ENCODE measurements at places on chromosomes 7 and 10.

DNA sequence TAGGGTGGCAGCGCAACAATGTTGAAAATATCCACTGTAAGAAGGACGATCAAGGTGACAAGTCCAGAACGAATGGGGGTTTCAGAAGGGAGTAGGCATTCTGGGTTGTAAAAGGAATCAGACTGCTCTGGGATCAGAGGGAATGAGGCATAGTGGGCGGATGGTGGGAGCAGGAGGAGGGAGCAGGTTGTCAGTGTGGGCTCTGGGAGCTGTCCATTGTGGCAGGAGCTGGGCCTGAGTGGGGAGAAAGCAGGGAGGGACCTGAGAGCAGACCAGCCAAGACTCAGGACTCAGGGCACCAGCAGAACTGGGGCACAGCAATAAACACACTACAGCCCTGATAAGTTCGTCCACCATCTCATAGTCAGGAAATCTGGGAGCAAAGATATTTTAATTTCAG lies 292.6 kb upstream of the MKI67 start:
- no peak for DNase-seq

DNA sequence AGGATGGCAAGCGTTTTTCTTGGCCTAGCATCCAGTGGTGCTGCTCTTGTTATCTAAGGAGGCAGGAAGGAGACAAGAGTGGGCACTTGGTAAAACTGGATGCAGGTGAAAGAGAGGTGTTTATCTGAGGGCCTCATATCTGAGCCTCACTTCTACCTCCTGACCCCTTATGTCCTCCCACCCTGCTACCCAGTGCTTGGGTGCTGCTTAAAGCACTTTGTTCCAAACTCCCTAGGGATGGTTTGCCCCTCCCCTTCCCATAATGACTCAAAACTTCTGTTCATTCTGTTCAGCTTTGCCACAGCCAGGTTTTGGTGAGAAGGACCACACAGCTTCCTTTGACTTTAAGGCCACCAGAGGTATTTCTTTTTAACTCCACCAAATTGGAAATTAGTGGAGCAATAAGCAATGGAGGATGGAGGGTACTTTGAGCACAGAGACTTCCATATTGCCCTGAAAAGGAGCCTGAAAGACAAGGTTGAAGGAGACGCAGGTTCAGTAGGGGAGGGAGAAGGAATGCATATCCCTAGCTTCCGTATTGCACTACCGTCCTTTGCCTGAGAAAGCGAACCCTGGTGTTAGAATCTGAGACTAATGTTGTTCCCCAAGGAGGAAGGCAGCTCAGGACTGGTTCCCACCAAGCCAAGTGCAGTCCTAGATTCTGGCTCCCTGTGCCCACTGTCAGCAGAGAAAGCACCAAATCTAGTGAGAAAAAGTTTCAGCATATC lies 30.1 kb downstream of the ENTPD1 start:
- DNase-seq, result no peak

DNA sequence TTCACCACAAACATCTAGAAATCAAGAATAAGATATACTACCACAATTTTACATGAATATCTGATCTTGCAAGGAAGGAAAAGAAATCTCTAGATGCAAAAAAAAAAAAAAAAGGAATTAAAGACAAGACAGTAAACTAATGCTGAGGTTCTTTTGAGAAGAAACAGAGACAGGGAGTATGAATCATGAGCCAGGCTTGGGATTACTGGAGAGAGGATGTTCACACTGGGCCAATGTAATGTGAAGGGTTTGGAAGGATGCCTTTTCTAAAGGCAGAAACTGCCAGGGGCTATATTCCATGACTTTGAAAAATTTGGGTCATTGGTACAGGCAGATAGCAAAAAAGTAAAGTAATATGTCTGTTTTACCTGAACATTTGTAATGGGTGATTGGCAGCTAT lies 573.0 kb upstream of the IGFBP3 start:
- DNase-seq, result no peak

- DNase-seq, result no peak
Observed at GRCh38 chr10:25492040-25492439, 317.2 kb downstream of the GPR158 start.

DNA sequence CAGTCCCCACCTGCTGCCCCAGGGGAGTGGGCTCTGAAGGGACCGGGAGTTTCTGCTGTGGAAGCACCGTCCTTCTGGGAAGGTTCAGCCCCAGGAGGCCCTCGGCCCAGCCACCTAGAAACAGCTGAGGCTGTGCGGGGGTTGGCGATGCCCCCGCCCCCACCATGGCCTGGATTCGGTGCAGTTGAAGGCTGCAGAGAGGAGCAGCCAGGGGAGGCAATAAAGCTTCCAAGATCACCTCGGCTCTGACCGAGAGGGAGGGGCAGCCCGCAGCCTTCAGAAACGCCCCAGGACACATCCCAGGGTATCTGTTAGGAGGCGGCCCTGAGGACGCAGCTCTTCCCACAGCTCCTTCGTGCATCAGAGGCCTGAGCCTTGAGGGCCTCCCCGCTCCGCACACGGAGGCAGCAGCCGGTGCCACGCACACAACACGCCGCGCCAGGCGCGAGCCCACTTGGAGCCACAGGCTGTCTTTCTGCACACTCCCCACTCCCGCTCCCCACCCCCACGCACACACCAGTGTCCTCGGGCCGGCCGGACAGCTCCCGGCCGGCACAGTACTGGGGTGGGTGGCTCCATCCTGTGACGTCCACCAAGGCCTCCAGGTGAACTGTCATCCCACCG lies 1.6 kb downstream of the KNDC1 start:
- no peak for DNase-seq

- peak; percentile 24 for DNase-seq
Observed at GRCh38 chr10:75187961-75188426, 22.6 kb upstream of the VDAC2 start.

DNA sequence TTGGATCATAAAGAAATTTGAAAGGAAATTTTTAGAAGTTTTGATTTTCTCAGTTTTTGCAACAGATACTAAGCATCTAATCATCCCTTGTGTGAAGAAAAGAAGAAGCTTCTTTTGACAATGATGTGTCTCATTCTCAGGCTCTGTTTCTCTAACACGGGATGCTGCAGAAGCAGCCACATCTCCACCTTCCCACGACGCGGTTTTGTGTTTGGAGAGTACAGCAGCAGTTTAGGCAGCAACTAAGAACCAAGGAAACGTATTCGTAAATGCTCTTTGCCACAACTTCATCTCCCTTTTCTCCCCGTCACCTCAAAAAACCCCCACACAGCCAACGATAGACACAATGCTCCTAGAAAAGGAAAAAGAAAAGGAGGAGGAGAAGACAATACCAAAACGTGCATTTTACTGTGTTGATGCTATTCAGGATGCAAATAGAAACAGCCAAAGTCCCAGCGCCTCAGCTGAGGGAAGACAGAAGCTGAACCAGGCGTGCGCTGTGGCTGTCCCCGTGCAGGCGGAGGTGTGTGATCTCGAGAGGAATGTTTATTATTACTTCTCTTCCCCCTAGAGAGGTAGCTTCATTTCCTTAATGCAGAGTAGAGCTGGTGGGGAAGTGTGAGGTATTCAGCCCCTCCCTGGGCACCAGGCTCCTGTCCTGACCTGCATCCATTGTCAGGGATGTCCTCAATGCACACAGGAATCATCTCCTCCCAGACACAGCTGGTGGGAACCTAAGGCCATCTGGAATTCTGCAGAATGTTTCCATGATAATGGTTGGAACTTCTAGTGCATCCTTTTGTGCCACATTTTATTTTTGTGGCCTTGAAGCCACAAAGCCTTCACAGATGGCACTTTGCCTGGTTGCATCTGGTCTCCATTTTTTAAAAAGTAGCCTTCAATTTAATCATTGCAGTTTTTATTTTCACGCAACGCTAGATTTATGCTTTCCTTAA lies 174.6 kb upstream of the KLF6 start:
- no peak for DNase-seq

- DNase-seq, result no peak
Observed at GRCh38 chr7:85600395-85600794, 413.5 kb upstream of the SEMA3D start.

GRCh38 chr7:47303695-47304453 lies 278.0 kb downstream of the TNS3 start:
- no peak for DNase-seq

Data from gastrocnemius medialis (tissue), 4 donors.